SK-N-SH (cell line): ENCODE measurements at places on chromosomes 16 and 17. TPM values are rescaled to one million over a fixed set of nuclear protein-coding genes. Genes with fewer than 3 reads are reported as not detected.

WNT3 gene
- polyA plus RNA-seq: 5.3 and 7.6 TPM in 2 replicates

SGCA gene
- 0.29 TPM in 1 of 2 replicates, not detected in the other for polyA plus RNA-seq

GRCh38 chr16:27770271-27771196 is 220.6 kb downstream of the KATNIP start:
- no peaks in the 10 kb centered on the region for H3K27me3 ChIP-seq
- no peak overlapping the region for H3K27ac ChIP-seq
- H3K4me3 ChIP-seq: no peak overlapping the region
- DNase-seq: no peak
- no peaks in the 10 kb centered on the region for H3K4me1 ChIP-seq

DNA sequence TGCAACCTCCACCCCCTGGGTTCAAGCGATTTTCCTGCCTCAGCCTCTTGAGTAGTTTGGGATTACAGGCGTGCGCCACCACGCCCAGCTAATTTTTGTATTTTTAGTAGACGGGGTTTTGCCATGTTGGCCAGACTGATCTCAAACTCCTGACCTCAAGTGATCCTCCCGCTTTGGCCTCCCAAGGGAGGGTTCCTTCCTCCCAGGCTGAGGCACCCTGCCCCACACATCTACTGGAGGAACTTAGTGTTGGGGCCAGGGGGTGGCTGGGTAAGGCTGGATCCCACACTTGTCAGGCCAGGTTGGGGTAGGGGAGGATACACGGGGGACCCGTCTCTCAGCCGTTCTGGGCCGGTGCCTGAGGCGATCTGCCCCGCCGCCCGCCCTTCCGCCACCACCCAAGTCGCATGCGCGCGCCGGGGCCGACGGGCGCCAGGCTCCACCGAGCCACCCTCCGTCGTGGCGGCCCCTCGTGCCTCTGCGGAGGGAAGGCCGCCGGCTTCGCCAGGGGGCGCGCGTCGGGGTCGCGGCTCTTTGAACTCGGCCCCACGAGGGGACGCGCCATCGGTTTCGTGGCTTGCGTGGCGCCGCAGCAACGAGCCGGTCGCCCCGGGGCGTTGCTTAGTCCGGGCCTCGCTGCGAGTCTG is 15.9 kb downstream of the GRB7 start:
- peaks cover 15% of the 10 kb centered on the region; the same call in 1 of the 2 replicates for H3K27me3 ChIP-seq
- no peaks in the 10 kb centered on the region for H3K4me1 ChIP-seq
- no peaks in the 10 kb centered on the region for H3K36me3 ChIP-seq
- H3K27ac ChIP-seq: peak overlapping the region; percentile 72
- peak; percentile 88 for DNase-seq
- peak overlapping the region; percentile 60 for H3K4me3 ChIP-seq

DNA sequence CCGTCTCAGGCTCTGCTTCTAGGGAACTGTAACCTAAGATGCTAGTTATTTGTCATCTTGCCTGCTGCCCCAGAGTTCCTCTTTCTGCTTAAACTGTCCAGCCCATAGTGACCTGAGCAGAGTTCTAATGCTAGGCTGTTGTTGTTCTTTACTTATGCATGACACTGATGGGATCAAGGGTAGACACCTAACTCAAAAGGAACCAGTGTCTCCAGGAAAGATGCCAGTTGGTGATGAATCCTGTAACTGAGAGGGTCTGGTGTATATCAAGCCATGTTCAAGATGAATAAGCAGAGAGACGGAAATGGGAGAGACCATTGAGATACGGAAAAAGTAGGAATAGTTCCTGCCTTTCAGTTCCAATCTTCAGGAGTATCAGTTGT is 13.7 kb downstream of the APOH start:
- DNase-seq: no peak
- peaks cover 6% of the 10 kb centered on the region; the same call in 1 of the 2 replicates for H3K27me3 ChIP-seq
- H3K36me3 ChIP-seq: no peaks in the 10 kb centered on the region
- no peak overlapping the region for H3K27ac ChIP-seq
- no peaks in the 10 kb centered on the region for H3K4me1 ChIP-seq

- no peaks in the 10 kb centered on the region for H3K4me1 ChIP-seq
- no peaks in the 10 kb centered on the region for H3K27me3 ChIP-seq
- no peaks in the 10 kb centered on the region for H3K36me3 ChIP-seq
- H3K27ac ChIP-seq: no peak overlapping the region
- no peak overlapping the region for H3K4me3 ChIP-seq
- DNase-seq: no peak
Measured at GRCh38 chr16:47386201-47386718, 74.6 kb downstream of the ITFG1 start.
